ENCODE measurements at places on chromosomes 6 and 20.
A peak's percentile ranks its signal among the peaks of the same experiment; 100 is the strongest.

GRCh38 chr6:53985366-53985765 is 125.9 kb upstream of the MLIP start:
- DNase-seq = no peak

DNA sequence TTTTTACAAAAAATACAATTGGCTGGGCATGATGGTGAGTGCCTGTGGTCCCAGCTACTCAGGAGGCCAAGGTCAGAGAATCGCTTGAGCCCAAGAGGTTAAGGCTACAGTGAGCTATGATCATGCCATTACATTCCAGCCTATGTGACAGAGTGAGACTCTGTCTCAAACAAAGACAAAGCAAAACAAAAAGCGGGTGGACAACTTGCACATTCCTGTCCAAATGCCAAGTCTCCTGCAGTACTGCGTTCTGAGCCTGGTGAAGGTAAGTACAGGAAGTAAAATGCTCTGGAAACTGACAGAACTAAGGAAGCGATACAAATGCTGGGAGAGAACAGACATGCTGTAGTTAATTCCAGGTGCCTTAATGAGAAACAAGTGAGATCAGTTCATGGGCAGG is 20.4 kb upstream of the TMEM242 start:
- DNase-seq = no peak

- DNase-seq = peak; percentile 24
These were observed 6.8 kb downstream of the MKKS start for GRCh38 chr20:10427060-10427692.

- DNase-seq = no peak
These were observed 680 bp upstream of the MTCH1 start for GRCh38 chr6:36986704-36987047.

DNA sequence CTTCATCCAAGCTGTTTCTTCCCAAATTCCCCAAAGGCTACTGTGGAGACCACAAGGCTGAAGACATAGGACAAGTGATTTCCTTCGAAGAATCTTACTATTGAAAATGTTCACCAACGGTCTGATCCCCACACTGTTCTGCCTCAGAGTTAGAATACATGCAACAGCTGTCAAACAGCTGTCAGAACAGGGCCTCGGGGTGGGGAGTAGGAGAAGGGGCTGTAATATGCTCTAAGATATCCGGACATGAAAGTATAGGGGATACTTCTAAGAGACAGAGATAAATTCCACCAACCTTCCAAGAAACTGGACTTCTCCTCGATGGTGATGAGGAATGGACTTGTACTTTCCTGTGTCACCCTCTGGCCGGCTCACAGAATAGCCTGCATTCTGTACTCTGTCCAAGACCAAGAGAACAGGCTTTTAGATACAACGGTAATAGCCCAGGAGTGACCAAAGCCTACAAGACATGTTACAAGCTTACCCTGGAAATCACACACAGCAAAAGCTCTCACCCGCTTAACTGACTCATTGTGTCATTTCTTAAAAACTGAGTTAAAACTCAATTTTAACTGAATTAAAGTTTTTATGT is 69.2 kb upstream of the PTGIS start:
- DNase-seq = no peak

GRCh38 chr20:37189416-37190016 is 10.2 kb upstream of the MROH8 start:
- DNase-seq = no peak

GRCh38 chr20:19765913-19766312 is 7.9 kb downstream of the RIN2 start:
- DNase-seq = no peak

- no peak for DNase-seq
These were observed 13.6 kb downstream of the BRPF3 start for GRCh38 chr6:36210182-36210581.

- no peak for DNase-seq
These were observed 48.3 kb upstream of the IPCEF1 start for GRCh38 chr6:154404791-154405400.

DNA sequence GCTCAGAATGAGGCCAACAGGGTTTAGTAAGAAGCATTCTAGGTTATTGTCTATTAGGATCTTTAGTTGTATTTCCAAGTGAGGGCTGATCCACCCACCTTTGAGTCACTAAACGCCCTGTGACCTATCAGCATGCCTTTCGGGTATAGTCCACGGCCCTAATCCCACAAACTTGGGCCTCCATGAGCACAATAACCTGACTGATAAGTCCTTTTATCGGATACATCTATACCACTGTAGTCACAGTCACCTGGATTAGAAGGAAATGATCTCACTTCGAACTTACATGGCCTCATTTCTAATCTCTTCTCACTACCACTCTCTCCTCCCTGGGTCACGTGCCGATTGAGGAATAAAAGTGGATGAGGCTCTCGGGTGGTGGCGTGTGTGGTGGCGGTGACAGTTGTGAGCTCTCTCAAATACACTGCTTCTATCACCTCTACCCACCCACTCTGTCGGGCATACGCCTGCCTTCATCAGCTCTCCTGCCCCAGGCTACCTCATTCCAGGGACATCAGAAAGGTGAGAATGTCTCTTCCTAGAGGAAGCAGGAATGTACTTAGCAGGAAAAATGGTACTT is 65.2 kb downstream of the TRAM2 start:
- DNase-seq = no peak

- DNase-seq = no peak
These were observed 150.5 kb upstream of the PTPN1 start for GRCh38 chr20:50359607-50360217.

DNA sequence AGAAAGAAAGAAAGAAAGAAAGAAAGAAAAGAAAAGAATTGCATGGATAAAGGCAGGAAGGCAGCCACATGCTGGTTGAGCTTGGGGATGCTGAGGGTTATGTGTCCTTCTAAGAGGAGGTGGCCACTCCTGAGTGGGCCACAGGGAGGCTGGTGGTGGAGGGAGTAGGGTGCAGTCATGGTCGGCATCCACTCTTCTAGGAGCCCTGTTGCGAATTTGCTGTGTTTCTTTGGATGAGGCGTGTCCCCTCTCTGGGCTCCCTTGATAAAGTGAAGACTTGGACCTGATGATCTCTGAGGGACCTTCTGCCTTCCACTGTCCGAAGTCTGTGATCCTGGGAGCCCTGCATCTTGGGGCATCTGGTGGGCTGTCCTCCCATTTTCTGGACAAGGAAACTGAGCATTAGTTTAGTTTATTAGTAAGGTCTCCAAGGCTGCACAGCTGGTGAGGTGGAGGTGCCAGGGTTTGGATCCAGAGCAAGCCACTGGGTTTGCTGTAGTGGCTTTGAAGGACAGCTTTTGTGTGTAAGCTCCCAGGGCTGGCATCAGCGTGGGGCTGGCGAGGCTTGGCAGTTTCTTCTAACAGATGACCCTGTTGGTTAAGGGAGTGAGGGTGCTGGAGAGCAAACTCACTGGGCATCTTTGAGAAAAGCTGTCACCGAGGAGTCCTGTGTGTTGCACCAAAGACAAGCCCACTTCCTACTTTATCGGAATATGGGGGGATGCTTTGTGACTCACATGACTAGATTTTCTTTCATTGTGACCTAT is 4.3 kb downstream of the DLGAP4 start:
- DNase-seq = no peak

DNA sequence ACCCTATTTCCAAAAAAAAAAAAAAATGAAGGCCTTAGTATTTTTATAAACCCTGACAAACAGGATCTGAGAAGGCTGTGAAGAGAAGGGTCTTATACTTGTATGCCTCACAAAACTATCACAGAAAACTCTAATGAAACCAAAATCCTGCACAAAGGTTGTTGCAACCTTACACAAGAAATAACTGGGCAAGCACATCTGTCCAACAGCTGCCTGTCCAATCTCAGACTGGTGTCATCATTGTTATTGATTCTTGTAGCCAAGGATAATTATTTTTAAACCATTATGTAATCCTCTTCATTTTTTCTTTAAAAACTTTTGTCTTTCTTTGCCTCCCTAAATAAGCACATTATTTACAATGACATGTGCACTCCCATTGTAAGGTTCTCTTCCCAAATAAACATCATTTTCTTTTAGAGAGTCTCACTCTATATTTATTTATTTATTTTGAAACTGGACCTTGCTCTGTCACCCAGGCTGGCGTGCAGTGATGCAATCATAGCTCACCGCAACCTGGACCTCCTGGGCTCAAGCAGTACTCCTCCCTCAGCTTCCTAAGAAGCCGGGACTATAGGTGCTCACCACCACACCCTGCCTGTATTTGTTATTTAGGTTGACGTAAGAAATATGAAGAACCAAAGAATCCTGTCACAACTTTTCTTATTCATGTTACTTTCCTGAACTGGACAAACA is 697.1 kb downstream of the DOK5 start:
- DNase-seq = no peak

- DNase-seq = no peak
These were observed 71.1 kb downstream of the HDDC2 start for GRCh38 chr6:125230674-125231073.

GRCh38 chr20:57679113-57679512 is 30.7 kb downstream of the PMEPA1 start:
- no peak for DNase-seq

GRCh38 chr6:84007871-84008270 is 25.7 kb upstream of the MRAP2 start:
- DNase-seq = no peak

- no peak for DNase-seq
These were observed 25.9 kb downstream of the COL11A2 start for GRCh38 chr6:33166363-33166762.

DNA sequence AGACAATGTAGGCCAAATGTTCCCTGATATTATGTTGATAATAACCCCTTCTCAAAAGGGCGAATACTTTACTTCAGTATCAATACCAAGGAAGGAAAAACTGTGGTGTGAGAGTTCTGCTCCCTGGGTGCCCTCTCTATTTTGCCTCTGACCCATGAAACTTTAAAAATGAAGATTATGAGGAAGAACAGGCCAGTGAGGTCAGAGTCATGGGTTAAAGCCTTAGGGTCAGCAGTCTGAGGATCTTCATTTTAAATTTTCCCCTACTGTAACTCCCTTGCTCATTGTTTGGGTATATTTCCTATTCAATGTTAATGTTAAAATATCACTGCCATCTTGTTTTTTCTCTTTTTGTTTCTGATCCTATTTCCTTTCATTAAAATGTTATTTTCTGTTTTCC is 47.9 kb downstream of the PRKN start:
- no peak for DNase-seq

DNA sequence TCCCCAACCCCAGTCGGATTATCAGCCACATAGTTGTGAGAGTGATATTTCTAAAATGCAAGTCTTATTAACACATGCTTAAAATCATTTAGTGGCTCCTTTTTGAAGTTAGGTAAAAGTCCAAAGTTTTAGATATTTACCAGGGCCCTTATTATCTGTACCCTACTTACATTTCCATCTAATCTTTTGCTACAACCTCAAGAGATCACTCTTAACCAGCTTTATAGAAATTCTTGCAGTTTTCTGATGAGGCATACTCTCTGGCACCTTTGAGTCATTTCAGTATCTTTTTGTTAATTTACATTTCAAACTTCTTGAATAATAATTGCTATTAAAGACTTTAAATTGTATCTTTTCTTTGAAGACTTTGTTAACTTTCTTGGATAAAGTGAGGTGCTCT is 453.3 kb downstream of the RFPL4B start:
- DNase-seq = no peak

GRCh38 chr6:42547407-42548329 is 16.2 kb upstream of the UBR2 start:
- DNase-seq = peak; percentile 88

GRCh38 chr6:160455081-160455480 is 106.9 kb downstream of the SLC22A3 start:
- no peak for DNase-seq

DNA sequence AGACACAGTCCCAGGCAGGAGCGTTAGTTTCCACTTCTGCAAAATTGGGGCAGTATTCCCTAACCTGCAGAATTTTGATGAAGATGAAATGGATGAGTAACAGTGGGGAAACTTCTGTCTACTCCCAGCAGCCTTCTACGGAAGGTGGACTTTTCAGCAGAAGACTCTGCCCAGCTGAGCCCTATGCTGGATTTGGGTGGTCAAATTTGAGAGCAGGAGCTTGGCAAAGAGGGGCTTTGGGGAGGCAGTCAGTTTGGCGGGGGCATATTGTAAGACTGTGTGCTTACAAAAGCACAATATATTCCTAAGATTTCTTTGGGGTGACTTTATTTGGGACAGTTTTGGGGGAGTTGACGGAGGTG is 5.4 kb upstream of the SDCBP2 start:
- no peak for DNase-seq

DNA sequence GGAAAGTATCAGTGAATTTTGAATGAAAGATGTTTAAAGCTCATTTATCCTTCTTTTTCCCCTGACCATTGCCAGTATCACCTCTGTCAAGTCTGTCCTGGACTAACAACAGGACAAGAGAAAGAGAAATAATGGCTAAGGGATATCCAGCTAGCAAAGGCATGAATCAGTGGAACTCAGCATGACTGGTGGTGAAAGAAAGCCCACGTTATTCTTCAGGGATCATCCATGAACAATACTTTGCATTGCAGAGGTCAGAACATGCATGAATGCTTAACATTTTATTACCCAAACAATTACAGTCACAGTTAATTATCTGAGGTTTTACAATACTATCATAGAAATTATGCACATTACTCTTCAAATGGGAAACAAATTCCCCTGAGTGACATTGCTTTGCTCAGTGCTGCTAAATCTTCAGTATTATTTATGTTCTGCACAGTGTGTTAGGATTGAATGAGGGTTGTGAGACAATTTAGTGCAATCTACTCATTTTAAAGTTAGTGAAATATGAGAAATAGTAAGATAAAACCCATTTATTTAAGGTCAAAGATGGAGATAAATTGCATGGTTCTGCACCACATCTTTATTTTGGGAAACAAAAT is 350.7 kb downstream of the KHDRBS2 start:
- no peak for DNase-seq

- peak; percentile 91 for DNase-seq
These were observed at the start of gene SLC16A10 for GRCh38 chr6:111087106-111087835. SLC16A10 (plus strand) TSS chr6:111087503; CDS start chr6:111087753, 250 bp downstream.

GRCh38 chr6:115717062-115717461 is 343.6 kb downstream of the FRK start:
- DNase-seq = no peak

DNA sequence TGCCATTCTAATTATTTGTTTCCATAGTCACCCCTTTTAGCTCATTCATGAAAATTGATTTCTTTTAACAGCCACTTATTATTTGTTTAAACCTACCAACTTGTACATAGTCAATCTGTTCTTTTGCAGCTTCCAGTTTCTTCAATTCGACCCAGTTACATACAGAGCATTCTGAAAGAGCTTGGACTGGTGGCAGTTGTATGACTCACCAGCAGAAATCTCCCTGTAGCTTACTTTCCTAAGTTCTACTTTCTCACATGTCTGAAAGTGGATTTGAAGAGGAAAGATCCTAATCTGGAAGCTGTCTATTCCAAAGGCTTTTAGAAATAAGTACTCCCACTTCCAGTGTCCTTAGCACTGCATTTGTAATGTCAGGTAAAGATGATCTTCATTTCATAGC is 447.9 kb downstream of the HTR1B start:
- DNase-seq = no peak

- DNase-seq = no peak
These were observed 6.5 kb downstream of the DDO start for GRCh38 chr6:110408901-110409300.

DNA sequence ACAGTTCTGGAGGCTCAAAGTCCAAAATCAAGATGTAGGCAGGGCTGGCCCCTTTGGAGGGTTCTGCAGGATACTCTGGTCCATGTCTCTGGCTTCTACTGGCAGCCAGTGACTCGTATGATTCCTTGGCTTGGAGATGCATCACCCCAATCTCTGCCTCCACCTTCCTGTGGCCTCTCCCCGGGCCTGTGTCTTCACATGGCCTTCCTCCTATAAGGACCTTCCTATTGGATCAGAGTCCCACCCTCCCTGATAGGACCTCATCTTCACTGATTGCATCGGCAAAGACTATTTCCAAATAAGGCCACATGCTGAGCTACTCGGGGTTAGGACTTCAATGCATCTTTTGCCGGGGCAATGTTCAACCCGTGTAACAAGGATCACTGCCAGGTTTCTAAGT is 509.0 kb downstream of the CD83 start:
- DNase-seq = no peak

Data from right kidney (tissue), 9 donors.